Stimulated activated CD4-positive, alpha-beta T cell treated with anti-CD3 and anti-CD28 coated beads, TNF-alpha, amount 100 ng/mL, for 4 hours (primary cell): ENCODE measurements at places on chromosomes 6 and 20.

- DNase-seq, result no peak
Observed at GRCh38 chr6:107230024-107230423, 114.7 kb upstream of the BEND3 start.

DNA sequence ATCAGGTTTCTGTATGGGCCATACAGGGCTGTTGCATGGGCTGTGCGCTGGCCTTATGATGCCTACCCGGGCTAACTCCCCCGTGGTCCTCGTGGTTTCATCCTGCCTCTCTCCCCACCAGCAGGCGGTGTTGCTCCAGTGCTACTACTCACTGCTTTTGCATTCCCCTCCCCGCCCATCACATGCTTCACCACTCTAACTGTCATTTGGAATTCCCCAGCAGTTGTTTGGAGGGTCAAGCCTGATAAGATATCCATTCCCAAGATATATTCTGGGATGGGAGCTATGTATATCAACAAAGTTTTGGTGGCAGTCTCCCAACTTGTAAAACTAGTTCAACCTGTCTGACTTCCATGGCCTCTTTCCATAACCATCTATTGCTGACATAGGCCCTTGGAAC is 233.2 kb upstream of the SOX4 start:
- no peak for DNase-seq

DNA sequence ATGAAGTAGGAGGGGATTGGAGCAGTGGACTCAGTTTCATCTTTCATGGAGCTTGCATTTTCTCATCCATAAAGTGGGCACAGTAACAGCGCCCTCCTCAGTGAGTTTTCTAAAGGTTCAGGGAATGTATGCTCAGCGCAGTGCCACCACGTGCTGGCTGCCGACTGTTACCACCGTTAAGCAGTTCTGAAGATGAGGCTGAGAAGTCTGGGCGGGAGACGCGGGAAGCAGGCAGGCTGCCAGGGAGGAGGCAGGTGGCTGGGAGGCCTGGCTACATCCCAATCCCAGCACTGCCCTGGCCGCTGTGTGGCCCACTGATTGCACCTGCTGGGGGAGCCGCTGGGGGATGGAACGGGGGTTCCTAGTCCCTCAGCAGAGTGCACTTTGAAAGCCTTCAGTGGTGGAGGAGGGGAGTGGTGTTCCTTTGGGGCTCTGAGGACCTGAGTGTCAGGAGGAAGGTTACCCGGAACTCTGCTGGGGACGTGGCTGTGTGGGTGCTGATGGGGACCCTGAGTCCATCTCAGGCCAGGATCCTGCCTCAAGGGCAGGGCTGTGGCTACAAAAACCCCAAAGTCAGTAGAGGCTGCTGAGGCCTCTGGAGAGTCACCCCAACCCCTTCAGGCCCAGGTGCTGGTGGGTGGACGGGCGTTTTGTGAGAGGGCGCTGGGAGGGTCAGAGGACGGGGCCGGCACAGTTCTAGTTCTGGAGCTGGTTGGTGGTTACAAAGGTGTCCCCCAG is 28.0 kb upstream of the PHACTR3 start:
- DNase-seq, result no peak

DNA sequence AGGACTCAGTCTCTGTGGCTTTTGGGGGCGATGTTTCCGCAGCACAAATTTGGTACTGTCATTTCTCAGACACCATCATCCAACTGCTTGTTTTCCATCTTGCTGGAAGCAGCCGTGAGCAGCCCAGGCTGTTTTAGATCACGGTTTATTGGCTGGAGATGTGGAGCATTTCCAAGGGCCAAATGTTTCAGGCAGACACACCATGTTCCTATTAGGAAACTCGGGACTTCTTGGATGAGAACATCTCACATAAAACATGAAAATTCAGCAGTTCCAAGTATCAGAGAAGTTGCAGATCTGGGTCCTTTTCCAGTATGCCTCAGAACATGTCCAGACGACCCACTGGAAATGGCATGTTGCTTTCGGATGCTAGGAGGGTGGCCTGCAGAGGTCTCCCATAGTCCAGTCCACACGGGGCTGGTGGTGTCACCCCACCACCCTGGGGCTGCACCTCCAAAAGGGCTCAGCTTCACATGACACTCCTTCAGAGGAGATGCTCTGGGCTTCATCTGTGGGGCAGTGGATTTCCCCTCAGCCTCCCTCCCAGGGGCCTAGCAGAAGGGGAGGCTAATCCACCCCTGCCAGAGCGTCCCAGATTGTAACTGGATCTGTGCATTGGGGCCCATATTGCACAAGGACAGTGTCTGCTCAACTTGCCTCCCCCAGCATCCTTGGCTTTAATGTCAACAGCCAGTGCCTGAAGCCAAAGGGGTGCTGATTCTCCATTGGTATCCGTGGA is 176.3 kb downstream of the SCP2D1 start:
- DNase-seq, result no peak

DNA sequence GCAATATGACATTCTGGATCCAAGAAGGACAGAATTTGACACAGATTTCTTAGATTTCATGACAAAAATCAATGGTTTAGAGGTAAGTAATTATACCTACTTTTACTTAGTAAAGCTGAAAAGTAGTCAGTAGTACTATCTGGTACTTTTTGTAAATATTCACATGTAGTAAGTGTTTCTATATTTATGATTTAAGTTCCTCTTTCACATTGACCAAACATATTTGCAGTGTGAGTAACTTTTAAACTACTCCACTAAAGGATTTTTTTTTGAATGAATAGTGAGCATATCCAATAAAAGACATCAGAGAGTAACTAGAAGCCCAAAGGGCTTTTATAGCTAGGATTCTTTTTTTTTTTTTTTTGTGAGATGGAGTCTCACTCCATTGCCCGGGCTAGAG is 60.8 kb downstream of the DNAH8 start:
- no peak for DNase-seq

GRCh38 chr6:45921691-45922281 is 93.9 kb downstream of the CLIC5 start:
- DNase-seq, result no peak

- DNase-seq, result no peak
Observed at GRCh38 chr6:33944686-33945411, 141.0 kb upstream of the MLN start.

DNA sequence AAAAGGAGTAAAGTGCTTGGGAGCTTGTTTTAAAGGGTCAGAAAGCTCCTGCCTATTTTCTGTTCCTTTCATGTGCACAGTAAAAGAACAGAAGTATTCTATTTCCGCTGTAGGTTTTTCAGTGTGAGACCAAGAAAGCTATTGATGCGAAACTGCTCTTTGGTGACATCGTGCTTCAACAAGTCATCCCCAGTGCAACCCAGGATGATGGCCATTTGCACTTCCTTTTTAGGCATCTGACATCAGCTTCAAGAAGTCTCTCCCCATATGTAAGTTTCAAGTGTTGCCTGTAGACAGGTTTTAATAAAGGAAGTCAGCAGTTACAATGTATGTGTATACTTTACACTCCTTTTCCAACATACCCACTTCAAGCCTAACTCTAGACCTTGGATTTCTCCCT is 131.6 kb downstream of the RFX6 start:
- no peak for DNase-seq

DNA sequence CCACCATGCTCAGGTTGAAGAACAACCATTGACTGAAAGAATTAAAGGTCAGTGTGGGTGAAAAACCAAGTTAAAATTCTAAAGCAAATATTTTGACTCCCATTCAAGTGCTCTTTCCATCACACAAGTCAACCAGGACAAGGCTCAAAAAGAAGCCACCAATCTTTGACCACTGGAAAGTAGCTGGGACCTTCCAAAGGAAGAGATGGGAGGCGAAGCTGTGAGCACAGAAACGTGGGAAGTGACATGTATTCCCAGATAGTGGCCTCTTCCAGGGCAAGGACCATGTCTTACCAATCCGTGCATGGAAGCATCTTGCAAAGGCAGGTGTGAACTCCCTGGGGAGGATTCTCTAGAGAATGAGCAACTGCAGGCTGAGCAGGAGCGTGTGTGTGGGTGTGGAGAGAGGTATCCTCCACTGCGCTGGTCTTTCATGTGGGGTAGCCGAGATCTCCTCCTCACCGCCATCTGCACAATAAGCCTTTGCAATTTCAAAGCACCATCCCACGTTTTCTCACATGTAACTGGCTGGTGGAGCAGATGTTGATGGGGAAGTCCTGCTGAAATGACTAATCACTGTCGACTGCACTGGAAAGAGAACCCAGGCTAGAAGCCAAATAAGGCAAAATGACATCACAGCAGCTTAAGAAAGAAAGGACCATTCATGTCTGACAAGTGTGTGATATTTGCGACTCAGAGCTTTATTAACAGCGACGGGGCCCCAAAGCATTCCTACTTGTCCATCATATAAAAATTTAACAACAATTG is 189.4 kb upstream of the RREB1 start:
- DNase-seq, result peak; percentile 43

DNA sequence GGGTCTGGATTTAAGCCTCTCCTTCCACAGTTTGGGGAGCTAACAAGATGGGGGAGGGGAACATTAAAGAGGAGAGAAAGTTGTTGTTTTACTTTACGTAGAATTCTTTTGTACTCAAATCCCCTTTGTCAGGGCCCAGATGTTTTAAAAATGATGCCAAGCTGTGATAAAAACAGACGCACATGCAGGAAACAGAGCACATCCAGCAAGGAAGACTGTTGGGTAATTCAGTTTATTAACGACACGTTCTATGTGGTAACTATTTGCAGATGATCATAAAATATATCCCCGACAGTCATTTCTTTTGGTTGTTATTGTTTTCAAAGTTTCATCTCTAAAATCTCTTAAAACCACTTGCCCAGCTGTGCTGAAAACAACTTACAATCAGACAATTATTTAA is 307.0 kb upstream of the PRDM1 start:
- no peak for DNase-seq

DNA sequence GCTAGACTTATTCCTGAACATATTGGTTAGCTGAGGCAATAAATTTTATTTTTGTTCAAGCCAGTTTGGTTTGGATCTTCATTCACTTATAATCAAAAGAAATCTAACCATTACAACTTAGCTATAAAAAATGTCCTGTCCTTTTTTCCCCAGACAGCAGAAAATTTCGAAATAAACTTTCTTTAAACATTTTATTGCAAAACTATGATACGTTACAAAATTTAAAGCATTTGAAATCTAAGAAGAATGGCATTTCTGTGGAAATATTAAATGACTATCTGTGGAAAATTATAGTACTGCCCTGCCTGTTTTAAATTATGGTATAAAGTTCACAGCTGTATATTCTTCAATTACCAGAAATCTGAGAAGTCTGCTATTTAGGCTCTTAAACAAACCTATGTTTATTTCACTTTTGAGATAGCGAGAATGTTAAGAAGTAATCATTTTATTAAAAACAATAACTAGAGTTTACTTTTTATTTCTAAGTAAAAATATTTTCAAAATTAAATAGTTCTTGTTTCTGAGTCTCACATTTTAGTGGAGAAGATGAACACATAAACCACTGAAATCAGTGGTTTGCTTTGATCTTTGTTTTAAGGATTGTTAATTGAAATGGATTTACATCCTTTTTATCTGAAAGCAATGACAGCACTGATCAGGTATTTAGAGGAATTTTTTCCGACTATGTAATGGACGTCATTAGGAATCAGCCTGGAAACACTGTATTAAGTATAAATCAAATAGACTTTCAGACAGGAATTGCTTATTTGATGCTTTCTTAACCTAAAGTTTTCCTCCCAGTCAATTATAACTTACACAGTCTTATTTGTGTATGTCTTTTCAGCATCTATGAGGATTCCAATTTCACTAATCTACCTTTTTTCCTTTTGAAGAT is 553.7 kb downstream of the COL12A1 start:
- no peak for DNase-seq

GRCh38 chr6:157258878-157259277 is 64.4 kb downstream of the TMEM242 start:
- DNase-seq, result no peak
